ENCODE measurements at places on chromosomes 3 and 15.

GRCh38 chr15:79944622-79945021 is 26.4 kb downstream of the BCL2A1 start:
- DNase-seq, result no peak

DNA sequence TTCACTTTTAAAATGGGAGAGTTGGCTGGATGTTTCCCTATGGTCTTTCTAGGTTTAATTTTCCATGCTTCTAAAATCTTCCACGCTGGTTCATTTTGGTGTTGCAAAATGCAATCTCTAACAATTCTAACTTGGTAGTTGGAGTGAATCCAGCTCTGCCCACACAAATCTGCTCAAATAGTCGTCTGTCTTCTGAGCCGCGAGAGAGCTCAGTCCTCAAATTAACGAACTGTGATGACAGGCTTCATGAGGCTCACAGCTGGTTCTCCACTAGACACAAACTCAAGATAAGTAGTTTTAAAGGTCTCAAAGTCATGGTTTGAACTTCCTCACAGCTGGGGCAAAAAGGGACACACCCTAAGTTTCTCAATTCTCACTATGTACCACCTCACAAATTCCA is 178.6 kb upstream of the LYSMD4 start:
- no peak for DNase-seq

DNA sequence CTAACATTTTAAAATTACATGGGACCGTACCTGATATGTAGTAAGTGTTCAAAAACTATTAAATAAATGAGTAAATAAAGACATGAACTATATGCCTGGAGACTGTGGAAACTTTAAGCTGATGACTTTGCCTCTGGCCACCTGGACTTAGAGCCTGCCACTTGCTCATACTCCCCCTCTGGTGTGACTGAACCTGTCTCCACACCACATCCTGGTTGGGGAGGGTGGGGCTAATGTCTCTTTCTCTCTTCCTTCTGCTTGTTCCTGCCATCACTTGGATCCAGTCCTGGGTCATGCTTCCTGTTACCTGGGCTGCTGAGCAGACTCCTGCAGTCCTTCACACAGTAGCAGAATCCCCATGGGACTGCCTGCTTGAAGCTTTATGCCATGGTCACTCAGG is 8.2 kb upstream of the TMEM158 start:
- no peak for DNase-seq

DNA sequence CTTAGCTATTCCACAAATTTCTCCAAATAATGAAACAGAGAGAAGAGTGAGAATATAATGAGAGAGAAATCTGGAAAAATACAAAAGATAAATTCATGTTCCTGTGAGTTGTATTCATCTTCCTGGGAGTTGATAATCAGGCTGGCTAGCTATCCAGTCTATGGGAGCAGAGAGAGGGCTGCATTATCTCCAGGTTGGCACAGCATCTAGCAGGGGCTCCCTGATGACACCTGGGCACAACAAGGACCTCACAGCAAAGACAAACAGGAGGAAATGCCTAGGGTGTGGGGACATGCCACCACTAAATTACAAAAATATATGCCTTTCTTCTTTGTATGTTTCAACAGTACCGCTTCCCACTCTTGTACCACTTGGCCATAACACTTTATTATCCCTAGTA is 1.9 kb downstream of the EHD4 start:
- no peak for DNase-seq

GRCh38 chr3:29281344-29282241 is 722 bp downstream of the RBMS3 start:
- DNase-seq, result no peak

- DNase-seq, result no peak
These were observed at the start of gene PAK6 for GRCh38 chr15:40238532-40239403. Gene PAK6, plus strand, starts transcription at chr15:40239063. Its CDS starts 25,723 bp downstream, at chr15:40264786.

DNA sequence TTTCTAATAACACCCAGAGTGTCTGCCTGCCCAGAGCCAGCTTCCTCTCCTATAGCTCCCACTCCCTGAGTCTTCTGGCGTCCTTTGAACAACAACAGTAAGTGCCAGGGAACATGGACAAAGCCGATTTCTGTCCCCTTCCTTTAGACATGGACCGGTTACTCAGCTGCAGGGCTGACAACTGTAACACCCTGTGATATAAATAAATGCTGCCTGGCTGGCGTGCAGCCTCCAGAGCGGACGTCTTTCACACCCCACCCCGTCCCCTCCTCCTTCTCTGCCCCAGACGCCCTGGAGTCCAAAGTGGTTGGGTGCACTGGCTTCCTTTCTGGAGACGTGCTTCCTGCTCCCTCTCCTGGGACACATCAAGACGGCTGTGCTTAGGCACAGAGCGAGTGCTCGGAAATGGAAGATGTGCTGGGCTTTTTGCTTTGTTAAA is 281.9 kb upstream of the LRRFIP2 start:
- DNase-seq, result no peak

DNA sequence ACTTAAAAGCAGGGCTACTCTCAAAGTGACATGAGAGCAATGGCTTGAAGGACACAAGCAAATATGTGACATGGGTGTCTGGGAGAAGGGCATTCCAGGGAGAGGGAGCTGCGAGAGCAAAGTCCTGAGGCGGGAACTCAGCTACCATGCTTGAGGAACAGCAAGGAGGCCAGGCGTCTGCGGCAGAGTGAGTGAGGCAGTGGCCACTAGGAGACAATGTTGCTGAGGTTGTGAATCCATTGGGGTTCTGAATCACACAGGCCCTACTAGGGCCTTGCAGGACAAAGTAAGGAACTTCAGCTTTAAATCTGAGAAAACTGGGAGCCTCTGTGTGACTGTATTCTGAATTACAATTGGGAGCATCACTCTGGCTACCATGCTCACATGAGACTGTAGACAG is 94.1 kb upstream of the PRICKLE2 start:
- DNase-seq, result no peak

DNA sequence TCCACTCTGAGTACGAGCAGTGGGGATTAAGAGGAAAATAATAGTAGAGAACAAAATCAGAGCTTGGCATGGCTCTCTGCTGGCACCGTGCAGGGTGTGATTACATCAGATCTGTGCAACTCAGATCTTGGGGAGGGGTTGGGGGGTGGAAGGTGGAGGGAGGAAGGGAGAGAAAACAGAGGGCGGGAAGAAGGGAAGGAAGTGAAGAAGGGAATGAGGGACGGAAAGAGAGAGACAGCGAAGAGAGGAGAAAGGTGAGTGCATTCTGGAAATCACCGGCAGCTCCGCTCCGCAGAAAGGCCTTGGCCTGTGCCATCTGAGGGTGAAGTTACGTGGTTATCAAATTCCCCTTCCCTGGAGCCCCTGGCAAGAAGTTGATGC is 31.0 kb upstream of the ADAMTS17 start:
- DNase-seq, result no peak
